ENCODE measurements at places on chromosomes 16 and 17.

DNA sequence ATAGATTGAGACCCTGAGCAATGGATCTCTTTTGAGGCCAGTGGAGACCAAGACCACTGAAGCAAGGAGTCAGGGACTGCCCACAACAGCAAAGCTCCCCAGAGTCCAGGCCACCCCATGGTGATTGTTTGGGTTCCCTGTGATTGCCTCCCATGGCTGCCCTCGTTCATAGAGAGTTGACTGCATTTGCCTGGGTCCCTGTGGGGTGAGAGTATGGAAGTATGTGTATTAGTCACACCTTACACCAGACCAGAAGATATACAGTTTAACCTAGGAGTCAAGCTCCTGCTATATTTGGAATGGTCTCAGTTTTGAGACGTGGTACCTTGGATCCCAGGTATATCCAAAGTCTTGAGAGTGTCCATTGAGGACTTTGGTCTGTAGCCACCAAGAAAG lies 20.2 kb downstream of the HLF start:
- DNase-seq: no peak

DNA sequence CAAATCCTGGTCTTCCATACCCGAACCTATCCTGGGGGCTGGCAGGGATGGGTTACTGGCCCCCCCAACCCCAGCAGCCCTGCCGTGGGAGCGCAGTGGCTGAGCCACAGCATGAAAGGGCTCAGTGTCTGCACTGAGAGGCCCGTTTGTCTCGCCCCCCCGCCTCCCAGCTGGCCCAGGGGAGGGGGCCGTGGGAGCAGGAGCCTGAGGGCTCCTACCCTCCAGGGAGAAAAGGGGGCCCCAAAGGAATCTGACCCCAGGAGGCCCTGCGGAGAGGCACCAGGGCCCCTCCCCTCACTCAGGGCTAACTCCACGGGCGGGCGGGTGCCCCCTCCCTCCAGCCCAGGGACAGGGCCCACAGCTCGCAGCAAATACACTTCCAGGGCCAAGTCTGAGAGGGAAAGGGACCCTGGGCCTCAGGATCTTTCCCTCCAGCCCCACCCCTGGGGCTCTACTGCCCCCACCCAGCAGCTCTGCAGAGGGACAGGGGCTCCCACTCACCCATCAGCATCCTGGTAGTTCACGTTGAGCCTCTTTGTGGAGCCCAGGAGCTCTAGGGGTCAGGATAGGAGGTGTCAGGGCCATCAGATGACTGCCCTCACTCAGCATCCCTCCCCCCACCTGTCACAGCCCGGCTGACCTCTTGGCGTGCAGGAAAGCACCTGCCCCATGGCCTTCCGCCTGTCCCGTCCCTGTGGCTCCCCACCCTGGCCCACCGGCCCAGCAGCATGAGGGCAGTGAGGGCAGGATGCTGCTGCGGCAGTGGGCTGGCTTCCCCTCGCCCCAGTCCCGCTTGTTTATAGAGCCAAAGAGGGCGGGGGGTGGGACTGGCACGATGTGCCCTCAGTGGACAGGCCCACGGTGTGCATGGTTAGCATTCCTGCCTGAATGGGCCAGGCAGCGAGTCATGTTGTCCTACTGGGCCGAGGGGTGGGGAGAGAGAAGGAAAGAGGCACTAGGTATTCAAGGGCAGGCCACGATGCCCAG lies 7.3 kb downstream of the CASKIN2 start:
- DNase-seq: no peak

DNA sequence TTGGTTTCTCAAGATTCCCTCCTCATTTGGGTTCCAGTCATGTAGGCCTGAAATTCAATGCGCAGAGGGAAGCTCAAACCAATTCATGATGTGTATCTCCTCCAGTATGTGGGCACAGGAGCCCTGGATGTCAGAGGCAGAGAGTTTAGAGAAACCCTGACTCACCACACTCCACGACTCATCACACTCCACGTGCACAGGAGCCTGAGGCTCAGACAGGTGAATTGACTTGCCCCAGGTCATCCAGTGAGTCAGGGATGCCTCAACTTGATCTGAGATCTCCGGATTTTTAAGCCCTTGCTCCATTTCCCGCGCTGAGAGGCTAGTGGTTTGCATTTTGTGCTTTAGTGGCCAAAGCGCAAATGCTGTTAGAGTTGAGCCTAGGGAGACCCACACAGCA lies 183.9 kb downstream of the HAPSTR1 start:
- no peak for DNase-seq

- peak; percentile 29 for DNase-seq
Measured at GRCh38 chr17:27466743-27467375, 10.6 kb downstream of the KSR1 start.

DNA sequence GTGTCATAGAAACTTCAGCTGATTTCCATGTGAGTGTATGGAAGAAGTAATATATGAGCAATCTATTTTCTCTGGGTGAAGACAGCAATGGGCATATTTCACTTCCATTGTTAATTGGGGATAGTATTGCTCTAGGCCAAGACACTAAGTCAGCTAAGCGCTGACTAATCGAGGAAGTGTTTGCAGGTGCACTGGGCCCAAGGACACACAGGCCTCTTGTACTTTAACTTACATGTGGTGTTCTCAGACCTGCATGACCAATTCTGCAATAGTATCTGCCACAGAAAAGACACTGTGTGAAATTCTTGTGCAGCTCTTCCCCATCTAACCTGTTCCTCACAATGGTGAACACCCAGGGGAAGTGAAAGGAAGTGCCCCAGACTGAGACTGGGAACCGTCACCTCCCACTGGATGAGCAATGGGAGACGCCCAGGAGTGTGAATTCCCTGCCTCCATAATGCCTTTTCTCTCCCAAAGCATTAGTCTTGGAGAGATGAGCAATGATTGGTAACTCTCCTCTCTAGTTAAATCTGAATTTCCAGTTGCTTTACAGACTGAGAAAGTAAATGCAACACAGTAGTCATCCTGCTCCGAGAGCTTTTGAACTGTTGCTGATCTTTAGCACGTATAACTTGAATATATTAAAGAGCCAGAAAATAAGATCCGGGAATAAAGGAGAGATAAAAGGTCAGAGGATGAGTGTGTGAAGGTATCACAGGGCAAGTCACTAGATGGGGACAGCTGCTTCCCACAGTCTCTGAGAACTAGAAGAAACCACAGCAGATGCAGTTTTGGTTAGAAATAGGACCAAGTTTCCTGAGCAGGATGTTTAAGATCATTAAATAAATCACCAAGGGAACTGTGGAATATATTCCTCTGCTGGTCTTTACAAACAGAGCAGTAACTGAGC lies 82.6 kb downstream of the CDK5R1 start:
- DNase-seq: no peak

DNA sequence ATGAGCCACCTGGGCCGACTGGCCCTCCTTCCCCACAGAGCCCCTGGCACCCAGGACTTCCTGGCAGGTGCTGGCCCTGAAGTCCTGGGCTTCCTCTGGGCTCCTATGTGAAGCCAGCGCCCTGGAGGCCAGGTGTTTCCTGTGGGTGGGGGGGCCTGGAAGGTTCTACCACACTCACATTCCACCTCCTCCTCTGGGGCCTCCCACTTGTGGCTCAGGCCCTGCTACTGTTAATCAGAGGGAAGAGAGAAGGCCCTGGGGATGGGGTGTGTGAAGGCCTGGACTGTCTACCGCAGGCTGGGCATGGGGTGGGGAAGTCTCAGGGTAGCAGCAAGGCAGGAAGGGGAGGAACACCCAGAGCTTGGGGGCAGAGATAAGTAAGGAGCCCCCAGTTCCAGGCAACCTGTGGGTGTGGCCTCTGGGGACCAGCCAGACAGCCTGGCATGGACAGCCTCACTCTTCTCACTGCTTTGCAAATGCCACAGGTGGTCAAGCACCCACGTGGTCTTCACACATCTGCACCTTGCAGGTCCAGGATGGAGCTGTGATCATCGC lies 111.9 kb upstream of the TNRC6C start:
- no peak for DNase-seq

DNA sequence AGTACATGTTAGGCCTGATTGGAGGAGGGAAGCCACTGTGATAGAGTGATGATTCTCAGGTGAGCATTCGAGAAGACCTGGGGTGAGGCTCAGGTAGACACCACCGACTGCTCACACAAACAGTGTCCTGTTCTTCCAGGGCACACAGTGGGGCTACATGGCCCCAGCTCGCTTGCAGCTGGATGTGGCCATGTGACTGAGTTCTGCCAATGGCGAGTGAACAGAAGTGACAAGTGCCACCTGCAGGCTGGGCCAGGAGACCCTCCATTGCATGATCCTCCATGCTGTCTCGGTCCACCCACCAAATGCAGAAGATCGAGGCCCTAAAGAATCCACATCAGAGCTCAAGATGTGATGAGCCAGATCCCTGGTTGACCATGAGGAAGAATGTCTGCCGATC lies 6.2 kb downstream of the CES5A start:
- DNase-seq: no peak

- DNase-seq: no peak
Measured at GRCh38 chr17:72311004-72311403, 190.2 kb downstream of the SOX9 start.

DNA sequence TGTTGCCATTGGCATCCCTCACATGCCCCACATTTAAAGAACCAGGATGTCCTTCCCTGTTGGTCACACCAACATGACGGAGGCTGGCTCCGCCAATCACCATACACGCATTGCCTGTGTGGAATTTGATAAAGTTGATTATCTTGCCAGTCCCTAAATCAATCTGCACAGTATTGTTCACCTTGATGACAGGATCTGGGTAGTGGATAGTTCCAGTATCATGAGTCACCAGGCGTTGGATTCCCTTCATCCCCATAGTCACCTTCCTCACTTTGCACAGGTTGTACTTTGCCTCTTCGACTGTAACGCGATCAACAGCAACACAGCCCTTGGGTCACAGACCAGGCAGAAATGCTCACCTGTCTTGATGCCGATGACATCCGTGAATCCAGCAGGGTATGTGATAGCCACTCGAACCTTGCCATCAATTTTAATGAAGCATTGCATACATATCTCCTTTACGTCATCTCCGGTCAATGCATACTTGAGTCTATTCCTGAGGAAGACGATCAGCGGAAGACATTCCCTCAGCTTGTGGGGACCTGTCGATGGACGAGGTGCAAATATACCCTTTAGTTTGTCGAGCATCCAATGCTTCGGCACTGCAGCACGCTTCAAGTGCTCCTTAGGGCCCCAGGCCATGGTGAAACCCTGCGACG lies 14.2 kb downstream of the CTRB2 start:
- no peak for DNase-seq

GRCh38 chr16:19907161-19907992 lies 22.7 kb upstream of the GPRC5B start:
- peak; percentile 29 for DNase-seq

GRCh38 chr17:75153780-75154194 lies 525 bp downstream of the JPT1 start:
- no peak for DNase-seq

- DNase-seq: peak; percentile 50
Measured at GRCh38 chr17:7884581-7885366, 3.8 kb upstream of the CHD3 start.

- DNase-seq: no peak
Measured at GRCh38 chr17:3019761-3020160, 43.6 kb downstream of the OR1D5 start.

DNA sequence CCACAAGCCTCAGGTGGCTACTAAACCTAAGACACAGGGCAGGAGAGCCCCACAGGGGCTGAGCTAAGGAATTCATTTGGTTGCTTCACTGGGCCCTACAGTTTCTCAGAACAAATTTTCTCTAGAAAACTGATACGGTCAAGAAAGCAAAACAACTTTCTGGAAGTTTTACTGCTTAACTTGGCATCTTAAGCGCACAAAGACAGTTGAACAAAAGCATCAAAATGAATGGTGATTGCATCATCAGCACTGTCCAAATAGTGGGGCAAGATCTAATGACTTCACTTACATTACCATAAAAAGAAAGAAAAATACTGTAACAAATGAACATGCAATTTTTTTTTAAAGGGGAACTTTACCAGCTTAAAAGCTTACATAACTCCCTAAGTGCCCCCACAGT lies 47.6 kb downstream of the XPO6 start:
- no peak for DNase-seq

- no peak for DNase-seq
Measured at GRCh38 chr17:5065227-5065744, 13.0 kb upstream of the ZFP3 start.

DNA sequence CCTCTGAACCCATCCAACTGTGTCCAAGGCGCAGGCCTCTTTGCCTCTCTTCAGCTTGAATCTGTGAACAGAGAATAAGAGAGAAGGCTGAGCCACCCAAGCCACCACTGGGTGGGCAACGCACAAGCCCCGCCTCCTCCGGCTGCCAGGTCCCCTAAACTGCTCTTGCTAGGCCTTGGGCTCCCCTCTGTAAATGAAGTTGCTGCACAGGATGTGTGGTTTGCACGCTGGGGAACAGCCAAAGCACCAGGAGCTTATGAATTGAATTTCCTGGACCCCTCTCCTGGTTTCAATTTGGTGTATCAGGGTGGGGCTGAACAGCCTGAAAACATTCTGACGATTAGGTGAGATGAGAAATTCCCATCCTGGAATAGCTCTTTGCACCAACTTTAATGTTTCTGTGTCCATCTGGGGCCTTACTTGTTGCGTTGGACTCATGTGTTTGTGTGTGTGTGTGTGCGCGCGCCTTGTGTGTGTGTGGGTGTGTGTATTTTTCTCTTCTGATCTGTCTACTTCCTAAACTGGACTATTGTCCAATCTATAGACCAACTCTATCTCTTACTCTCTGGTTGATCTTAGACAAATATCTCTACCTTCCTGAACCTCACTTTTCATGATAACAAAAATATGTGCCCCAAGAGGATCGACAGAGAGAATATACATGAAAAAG lies 2.3 kb downstream of the CCL1 start:
- DNase-seq: no peak

DNA sequence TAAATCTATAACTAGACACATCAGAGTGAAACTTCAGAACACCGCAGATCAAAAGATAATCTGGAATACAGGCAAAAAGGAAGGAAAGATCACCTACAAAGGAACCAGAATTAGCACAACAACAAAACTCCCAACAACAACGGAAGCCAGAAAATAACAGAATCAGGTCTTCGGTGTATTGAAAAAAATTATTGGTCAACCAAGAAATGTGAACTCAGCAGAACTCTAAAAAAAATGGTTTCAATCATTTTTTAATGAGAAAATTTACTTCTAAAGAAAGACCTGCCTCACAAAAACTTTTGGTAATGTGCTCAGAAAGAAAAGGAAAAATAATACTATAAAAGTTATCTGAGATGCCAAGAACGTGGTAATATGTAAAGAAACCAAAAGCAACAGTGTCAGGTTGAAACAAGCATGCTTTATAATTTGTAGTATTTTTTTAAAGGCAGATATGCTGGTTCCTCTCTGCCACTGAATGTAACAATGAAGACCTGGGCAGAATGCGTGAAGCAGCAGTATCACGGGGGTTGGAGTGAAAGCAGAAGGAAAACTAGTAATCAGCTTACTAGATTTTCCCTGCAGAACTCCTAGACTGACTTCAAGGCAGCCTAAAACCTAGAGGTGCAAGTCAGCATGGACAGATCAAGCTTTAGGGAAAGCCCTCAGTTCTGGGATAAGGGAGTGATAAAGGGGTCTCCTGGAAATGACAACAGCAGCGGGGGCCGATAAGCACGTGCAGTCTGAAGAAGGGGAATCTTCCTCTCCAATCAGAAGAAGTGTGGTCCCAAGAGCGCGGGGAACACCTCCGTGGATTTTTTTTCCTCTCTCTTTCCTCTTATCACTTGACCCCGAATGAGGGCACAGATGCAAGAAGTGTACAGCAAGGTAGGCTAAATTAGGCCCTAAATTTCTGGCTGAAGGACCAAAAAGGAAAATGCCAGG lies 80.9 kb upstream of the TEKT1 start:
- no peak for DNase-seq

All from activated B cell treated with CpG ODN at 0.5 μM for 24 hours (primary cell).